Stomach (tissue), 19 donors: ENCODE measurements at places on chromosomes 6 and 20.

GRCh38 chr6:164152611-164153010 is 738.1 kb downstream of the QKI start:
- no peak overlapping the region for H3K4me3 ChIP-seq
- no peaks in the 10 kb centered on the region for H3K27me3 ChIP-seq
- no peaks in the 10 kb centered on the region for H3K4me1 ChIP-seq
- H3K27ac ChIP-seq = no peak overlapping the region
- no peak for DNase-seq

DNA sequence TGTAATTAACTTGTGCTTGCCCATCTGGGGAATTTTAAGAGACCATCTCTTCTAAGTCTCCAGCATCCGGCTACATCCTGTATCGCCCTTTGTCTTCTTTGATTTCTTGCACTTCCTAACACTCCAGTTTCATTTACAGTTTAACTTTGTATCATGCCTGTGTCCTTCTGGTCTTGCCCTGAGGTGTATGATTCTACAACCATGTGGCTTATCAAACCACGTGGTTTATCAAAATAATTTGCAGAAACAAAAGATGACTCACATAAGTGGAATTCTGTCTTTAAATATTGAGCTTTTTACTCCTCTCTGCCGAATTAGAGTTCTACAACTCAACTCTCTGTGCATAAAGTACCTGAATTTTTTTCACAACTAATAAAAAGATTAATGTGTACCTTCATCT is 580.7 kb downstream of the KIF16B start:
- H3K27me3 ChIP-seq = no peaks in the 10 kb centered on the region
- no peaks in the 10 kb centered on the region for H3K36me3 ChIP-seq
- no peak overlapping the region for H3K27ac ChIP-seq
- no peak for DNase-seq
- H3K4me3 ChIP-seq = no peak overlapping the region

- H3K36me3 ChIP-seq = no peaks in the 10 kb centered on the region
- no peak for DNase-seq
- H3K4me3 ChIP-seq = no peak overlapping the region
These were observed 515.1 kb upstream of the SOX4 start for GRCh38 chr6:21078497-21078896.

GRCh38 chr6:127290391-127291265 is 24.0 kb downstream of the RNF146 start:
- H3K4me1 ChIP-seq = peaks cover 5% of the 10 kb centered on the region
- DNase-seq = no peak
- no peaks in the 10 kb centered on the region for H3K27me3 ChIP-seq

DNA sequence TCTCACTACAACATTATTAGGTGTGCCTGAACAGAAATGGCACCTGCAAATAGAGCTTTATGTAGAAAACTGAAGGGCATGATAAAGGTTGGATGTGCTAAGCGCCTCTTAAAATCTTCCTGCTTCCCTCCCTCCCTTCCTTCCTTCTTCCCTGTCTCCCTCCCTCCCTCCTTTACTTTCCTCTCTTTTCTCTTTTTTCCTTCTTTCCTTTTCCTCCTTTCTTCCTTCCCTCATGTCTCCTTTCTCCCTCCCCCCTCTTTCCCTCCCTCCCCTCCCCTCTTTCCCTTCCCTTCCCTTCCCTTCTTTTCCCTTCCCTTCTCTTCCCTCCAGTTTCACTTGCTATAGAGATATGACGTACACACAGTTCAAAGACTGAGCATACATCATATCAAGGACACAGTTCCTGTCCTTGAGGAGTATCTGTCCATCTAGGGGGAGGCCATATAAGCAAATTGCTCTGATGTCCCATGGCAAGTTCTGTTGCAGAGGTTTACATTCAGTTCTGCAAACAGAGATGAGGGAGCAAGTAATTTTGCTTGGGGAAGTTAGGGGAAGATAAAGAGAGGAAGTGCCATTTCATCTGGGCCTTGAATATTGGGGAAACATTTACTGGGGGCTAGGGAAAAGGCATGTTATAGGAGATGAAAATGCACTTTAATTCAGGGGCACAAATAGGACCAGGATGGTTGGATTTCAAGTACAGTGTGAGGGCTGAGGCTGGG is 79.0 kb upstream of the EEF1E1 start:
- H3K27ac ChIP-seq = no peak overlapping the region
- H3K36me3 ChIP-seq = no peaks in the 10 kb centered on the region
- DNase-seq = no peak
- H3K4me1 ChIP-seq = no peaks in the 10 kb centered on the region

DNA sequence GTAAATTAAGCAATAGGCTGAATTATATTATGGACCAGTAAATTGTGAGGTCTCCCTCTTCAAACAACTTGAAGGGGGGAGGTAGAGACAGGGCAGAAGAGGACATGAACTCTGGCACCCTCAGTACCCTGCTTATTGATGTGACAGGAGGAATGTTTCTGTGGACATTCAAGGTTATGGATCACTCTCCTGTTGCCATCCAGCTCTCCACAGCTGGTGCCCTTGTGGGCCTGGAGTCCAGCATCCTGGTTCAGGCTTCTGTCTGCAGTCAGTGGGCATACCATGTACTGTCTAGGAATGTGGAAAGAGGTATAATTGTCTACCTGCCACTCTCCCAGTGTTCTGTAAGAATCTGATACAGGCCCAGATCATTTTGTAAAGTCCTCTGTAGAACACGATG is 55.6 kb downstream of the FAM120B start:
- H3K27ac ChIP-seq = no peak overlapping the region
- H3K4me3 ChIP-seq = no peak overlapping the region
- H3K36me3 ChIP-seq = peaks cover 94% of the 10 kb centered on the region
- no peaks in the 10 kb centered on the region for H3K27me3 ChIP-seq
- H3K4me1 ChIP-seq = peaks cover 35% of the 10 kb centered on the region
